ENCODE measurements at places on chromosomes 6 and 20.
A peak's percentile ranks its signal among the peaks of the same experiment; 100 is the strongest.

DNA sequence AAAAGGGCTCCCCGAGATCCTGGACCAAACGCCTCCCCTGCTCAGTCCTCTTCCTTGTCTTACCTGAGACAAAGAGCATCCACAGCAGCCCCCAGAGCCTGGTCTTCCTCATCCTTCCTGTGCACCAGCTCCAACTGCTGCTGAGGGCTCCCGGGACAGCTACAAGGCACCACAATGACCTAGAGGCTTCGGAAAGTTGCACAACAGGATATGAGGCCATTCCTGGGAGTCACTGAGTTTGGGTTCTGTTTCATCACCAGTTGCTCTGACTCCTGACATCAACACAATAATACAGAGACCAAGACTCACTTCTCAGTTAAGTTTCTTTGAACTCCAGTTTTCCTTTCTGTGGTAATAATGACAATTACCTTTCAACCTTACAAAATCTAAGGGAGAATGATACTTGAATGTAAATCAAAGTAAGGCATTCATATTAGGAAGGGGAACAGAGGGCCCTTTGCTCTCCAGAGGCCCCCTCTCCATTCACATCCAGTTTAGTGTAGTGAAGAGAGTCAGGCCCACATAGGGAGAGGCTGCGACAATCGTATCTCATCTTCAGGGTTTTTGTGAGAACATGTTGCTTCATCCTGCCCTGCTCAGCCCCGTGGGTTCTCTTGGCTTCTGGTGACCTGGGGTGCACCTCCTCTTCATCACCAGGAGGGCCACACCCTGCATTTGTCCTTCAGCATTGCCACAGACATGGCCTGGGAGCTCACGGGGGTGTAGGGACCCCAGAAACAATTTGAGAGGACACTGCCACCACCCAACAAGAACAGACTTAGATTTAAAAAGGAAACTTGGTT, at the start of gene TREM1:
Gene TREM1, minus strand, starts transcription at position 139 of the 803 bp plus-strand sequence. Its CDS starts 27 bp downstream, at position 112.
- DNase-seq: no peak

DNA sequence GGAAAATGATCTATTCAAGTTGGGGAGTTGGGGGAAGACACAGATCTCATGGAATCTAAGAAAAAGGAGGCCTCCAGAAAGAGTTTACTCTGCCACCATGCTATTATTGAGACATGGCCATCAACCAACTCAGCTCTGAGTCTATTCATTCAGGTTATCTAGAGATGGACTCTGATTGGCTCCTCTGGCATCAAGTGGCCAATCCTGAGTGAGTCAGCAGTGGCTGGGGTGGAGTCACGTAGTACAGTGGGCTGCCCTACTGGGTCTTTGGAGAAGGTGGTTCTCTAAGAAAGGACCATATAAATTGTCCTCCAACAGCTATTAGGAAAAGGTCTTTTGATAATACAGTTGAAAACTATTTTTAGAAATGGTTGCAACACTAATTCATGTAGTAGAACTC, 42.1 kb downstream of the LYRM2 start:
- DNase-seq: no peak

GRCh38 chr20:53842301-53843099, 227.9 kb downstream of the BCAS1 start:
- DNase-seq: peak; percentile 39

DNA sequence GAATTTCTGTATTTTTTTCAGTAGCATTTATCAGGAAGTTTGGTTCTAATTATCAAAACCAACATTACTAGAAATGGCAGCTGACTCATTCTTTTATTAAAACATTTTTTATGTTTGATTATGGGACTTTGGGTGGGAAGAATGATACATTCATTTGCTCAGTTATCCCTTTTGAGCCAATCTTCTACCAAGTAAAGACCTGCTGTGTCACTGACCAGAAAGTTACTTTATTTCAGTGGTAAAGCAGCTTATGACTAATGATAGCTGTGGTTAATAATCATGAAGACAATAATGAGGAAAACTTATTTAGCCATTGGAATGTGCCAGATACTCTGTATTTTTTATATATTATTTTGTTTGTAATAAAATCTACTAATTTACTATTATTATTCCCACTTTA, 142.3 kb downstream of the FARS2 start:
- DNase-seq: no peak

DNA sequence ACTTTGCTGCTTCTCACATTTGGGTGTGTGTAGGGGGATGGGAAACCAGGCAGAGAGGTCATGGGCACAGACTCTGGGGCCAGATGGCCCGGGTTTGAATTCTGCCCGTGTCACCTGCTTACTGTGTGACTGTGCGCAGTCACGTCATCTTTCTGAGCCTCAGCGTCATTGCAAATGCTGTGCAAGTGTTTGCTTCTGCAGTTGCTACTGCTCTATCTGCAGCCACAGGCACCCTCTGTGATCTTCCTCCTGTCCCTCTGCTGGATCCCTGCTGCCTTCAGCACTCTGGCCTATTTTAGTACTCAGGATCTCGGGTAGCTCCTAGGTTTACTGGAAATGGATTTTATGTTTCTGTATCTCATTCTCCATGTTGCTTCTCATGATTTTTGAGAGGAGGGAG, 40.6 kb upstream of the TULP1 start:
- DNase-seq: no peak

- no peak for DNase-seq
Measured at GRCh38 chr20:6026051-6026450, 27.8 kb downstream of the LRRN4 start.

GRCh38 chr6:90383196-90383822, 86.7 kb upstream of the BACH2 start:
- DNase-seq: no peak

DNA sequence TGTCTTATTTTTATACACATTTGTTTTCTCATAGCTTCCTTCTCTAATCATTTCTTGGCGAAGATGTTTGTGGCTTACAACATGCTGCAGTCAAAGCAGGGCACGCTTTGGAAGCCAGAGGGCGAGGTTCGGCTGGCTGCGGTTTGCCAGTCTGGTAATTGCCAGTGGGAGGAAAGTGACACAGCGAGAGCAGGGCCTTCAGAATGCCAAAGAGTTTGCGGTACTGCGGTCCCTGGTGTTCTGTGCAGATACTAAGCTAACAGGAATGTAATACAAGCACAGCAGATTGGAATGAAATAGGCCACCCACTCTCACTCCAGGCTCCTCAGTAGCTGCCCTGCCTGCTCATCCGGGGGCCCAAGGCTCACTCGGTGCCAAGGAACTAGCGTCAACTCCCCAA, 58.7 kb upstream of the TGM3 start:
- no peak for DNase-seq

DNA sequence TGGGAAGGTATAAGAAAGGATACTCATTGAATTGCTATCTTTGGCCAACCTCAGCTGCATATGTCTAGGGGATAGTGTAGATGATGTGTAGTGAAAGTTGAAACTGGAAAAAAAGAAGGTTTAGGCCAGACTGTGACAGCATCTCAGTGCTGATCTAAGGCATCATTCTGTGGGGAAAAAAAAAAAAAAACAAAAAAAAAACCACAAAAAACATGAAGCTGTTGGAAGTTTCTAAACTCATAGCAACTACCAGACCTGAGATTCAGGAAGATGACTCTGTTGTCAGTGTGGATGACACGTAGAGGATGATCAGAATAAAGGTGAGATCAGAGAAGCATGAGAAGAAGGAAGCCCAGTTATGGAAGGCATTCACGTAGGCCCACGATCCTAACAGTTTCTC, 100.8 kb upstream of the CNKSR3 start:
- DNase-seq: no peak

DNA sequence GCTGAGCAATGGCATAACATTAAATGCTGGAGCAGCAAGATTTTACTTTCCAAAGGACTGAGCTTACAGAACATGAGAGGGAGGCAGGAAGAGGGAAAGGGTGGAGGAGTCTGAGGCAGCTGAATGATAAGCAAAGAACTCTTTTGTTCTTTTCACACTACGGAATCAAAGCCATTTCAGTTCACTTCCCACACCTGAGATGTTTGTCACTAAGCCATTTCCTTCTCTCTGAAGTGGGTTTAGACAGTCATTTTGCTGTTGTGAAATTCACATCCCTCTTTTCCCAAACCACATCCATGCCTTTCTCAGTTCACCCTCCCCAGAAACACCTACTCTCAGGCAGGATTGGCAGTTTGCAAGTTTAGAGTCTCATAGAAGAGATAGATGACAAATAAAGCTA, 267.9 kb downstream of the ADGRG6 start:
- DNase-seq: no peak

GRCh38 chr6:124073021-124073420, 269.4 kb downstream of the NKAIN2 start:
- no peak for DNase-seq

DNA sequence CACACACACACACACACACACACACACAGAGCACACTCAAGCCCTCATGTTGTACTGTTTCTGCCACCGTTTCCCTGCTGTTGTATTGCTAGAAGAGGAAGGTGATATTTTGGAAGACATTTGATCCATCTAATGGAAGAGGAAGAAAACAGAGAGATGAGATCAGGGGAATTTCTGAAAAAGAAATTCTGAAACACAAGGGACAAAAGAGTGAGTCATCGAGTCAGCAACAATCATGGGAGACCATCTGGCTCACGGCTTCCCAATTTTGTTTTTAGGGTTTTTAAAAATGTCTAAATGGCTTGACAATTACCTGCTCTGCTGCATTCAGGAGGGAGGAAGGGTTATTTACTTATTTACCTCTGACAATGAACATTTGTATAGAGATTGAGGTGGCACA, 22.0 kb downstream of the SOX4 start:
- no peak for DNase-seq

DNA sequence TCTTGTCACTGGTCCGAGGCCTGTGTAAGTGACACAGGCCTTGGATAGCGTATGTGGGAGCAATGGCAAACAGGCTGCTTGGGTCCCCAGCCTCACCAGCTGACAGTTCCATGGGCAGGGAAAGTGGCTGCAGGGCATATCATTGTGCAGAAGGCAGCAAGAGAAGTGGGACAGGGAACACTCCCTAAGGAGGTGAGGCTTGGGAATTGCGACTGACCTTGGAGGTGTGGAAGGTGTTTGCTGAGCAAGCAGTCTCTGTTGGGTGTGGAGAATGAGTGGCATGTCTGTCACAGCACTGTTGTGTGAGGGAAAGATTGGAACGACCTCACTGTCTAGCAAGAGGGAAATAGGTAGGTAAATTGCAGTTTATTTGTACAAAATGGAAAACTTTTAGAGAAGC, 16.8 kb downstream of the POFUT1 start:
- no peak for DNase-seq

GRCh38 chr6:131250122-131250521, 114.9 kb downstream of the AKAP7 start:
- DNase-seq: no peak

DNA sequence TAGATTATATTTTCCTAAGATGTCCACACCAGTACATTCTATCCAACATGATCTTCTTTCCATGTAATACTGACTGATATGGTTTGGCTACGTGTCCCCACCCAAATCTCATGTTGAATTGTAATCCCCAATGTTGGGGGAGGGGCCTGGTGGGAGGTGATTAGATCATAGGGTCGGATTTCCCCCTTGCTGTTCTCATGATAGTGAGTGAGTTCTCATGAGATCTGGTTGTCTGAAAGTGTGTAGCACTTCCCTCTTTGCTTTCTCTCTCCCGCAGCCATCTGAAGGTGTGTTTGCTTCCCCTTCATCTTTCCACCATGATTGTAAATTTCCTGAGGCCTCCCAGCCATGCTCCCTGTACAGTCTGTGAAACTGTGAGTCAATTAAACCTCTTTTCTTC, 12.2 kb upstream of the HBS1L start:
- DNase-seq: no peak

DNA sequence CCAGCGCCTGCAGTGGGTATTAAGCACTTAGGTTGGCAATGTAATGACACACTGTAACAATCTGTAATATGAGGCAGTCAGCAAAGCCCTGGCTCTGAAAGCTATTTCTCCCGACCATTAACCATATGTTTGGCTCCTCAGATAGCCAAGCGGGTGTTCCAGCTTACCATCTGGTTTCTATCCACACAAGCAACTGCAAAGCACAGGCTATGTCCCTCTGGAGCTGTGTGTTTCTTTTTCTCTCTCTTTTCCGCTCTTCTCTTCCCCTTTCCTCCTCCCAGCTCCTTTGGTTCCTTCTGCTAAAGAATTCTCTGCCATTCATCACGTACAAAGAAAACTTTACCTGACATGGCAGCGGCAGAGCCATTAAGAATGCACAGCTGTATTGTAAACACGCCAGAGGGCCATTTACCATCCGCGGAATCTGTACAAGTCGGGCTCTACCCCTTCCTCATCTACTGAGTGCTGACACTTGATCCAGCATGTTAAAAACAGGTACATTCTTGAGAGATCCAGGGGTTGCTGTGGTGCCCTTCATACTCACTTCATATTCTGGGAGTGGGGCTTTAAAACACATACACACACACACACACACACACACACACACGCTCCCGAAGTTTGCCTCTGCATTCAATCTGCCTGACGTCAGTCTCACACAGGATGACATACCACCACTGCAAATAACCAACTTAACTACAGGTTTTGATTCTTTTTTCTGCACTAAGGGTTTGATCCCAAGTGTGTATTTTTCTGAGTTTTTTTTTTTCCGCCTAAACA, 77.2 kb downstream of the BACH2 start:
- DNase-seq: no peak

GRCh38 chr6:169362501-169363121, 109.0 kb upstream of the THBS2 start:
- no peak for DNase-seq

DNA sequence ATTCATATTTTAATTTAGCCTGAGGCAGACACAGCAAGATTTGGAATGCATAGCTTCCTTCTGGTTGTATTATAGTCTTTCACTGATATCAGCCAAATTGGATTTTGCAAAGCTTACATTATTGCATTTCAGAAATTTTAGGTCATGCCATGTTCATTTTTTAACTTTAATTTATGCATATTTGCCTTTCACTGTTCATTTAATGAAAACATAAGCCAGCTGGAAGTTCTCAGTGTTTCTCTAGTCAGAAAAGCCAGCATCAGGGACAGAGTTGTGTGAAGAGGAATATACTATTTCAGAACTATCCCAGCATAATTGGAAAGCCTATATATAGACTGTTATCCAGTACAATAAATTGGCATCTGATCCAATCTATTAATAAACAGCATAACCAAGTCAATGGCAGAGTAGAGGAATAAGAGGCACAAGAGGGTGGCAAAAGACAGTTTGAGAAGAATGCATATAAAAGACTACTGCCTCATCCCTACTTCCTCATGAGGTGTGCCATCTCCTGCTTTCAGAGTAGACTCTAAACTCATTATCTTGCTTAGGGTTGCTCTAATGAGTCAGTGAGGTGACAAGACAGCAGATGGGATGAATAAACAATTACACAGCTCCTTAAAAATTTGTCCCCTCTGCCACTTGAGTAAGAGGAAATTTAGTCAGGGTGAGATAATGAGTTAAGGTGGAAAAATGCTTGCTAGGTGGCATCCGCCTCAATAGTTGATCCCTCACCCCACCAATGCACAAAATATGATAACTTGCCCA, 159.8 kb upstream of the HCRTR2 start:
- DNase-seq: no peak

DNA sequence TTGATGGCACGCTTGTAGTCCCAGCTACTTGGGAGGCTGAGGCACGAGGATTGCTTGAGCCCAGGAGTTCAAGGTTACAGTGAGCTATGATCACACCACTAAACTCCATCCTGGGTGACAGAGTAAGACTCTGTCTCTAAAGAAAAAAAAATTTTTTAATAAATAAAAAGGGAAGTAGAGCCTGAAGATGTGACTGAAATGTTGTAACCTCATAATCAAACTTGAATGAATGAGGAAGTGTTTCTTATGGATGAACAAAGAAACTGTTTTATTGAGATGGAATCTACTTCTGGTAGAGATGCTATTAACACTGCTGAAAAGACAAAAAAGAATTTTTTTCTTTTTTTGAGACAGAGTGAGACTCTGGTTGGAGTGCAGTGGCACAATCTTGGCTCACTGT, 6.7 kb downstream of the MAK start:
- DNase-seq: no peak

GRCh38 chr6:110315869-110316398, 42.2 kb downstream of the METTL24 start:
- no peak for DNase-seq

Measured in effector memory CD8-positive, alpha-beta T cell (primary cell).